ENCODE measurements at places on chromosomes 1 and 21.

DNA sequence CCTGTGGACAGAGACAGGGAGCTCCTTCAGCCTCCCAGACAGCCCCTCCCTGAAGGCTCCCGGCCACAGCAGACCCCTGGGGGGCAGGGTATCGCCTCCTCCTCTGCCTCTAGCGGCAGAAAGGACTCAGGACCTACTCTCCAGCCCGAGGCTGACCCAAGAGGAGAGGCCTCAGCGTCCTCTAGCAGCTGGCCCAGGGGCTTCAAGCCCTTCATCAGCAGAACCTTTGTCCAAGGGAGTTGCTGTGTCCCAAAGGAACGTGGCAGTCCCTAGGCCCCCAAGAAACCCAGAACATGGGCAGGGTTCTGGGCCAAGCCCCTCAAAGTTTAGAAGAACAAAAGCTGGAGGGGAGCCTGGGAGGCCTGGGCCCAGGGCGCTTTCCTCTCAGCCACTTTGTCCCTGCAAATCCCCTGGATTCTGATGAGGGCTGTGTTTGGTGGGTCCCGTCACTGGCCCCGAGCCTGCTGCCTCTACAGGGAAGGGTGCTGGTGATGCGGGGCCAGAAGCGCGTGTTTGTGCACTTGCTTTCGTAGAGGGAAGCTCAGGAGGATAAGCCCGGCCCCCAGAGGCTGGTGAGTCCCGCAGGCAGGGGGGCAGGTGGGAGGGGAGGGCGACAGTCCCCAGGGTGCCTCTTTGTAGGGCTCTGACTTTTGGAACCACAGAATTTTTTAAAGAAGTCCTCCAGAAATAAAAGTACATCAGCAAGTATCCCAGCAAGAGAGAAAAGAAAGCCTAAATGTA lies 13.3 kb downstream of the ITGB2 start:
- no peak for DNase-seq

GRCh38 chr1:168079761-168080160 lies 57.0 kb downstream of the GPR161 start:
- DNase-seq, result no peak

DNA sequence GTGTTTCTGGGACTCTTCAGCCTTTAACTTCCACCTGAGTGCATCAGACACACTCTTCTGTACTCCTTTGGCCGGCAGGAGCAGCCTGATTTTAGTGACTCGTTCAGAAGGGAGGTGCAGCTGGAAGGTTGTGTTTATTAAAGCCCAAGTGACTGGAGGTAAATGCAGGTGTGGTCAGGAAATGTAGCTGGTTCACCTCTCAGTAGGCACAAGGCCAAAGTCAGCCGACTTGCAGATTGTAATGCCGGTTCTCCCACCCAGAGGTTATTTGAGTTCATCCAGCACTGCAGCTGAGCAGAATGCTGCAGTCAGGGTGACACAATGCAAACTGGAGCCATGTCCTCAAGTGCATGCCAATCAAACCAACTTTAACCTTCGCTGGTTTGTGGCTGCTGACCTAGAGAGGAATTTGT lies 91.5 kb downstream of the SPATA46 start:
- no peak for DNase-seq

DNA sequence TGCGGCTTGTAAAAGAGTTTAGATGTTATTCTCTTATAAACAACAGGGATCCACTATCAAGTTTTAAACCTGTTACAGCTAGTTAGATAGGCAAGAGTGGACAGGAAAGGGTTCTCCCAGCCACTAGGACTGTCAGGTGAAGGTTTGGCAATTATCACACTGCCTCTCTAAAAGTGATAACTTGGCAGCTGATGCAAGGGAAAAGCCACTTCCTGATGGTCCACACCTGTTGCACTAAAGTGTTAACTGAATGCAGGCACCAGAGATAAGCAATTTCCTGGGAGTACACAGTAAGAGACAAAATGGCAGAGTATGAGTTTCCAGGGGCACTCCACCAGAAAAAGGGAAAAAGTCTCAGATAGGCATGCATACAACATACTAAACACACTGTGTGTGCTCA lies 99.4 kb downstream of the VAV3 start:
- no peak for DNase-seq

DNA sequence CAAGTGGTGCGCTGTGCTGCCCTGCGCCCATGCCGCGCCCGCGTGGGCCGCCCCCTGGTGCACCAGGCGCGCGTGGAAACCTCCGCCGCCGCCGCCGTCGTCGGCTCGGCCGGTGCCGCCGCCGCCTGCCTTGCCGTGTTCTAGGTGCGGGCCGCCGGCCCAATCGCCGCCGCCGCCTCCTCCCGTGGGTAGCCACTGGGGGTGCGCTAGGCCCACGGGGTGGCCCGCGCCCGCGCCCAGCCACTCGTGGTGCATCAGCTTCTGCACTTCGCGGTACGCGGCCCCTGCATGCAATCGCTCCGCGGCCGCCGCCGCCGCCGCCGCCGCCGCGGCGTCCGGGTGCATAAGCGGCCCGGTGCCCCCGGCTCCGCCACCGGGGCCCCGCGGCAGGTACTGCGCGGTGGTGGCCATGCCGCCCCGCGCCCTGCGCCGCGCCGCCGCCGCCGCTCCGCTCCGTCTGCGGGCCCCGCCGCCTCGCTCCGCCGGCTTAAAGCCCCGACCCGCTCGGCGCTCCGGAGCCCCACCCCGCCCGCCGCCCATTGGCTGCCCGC lies at the start of gene POU3F1:
Gene POU3F1, minus strand, starts transcription at position 461 of the 551 bp plus-strand sequence. Its CDS starts 50 bp downstream, at position 411.
- DNase-seq, result no peak

DNA sequence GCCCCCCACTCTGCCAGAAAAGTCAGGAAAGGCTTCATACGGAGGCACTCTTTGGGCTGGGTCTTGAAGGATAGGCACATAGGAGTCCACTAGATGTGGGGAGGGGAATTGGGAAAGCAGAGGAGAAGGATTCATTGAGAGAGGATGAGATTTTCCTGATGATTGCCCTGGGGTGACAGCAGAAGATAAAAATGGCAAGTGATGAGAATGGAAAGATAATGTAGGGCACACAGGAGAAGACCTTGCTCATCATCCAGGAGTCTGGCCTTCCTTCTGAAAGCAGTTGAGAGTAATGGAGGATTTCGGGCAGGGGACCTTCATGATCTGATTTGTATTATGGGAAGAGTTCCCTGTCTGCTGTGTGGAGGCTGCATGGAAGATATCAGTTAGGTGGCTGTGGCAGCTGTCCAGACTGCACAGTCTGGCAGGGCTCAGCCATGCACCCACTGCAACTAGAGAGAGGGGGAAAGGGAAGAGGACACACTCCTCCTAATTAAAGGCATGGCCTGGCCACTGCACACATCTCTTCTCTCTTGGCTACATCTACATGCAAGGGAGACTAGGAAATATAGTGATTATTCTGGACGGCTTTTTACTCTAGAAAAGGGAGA lies 9.6 kb upstream of the FABP3 start:
- no peak for DNase-seq

DNA sequence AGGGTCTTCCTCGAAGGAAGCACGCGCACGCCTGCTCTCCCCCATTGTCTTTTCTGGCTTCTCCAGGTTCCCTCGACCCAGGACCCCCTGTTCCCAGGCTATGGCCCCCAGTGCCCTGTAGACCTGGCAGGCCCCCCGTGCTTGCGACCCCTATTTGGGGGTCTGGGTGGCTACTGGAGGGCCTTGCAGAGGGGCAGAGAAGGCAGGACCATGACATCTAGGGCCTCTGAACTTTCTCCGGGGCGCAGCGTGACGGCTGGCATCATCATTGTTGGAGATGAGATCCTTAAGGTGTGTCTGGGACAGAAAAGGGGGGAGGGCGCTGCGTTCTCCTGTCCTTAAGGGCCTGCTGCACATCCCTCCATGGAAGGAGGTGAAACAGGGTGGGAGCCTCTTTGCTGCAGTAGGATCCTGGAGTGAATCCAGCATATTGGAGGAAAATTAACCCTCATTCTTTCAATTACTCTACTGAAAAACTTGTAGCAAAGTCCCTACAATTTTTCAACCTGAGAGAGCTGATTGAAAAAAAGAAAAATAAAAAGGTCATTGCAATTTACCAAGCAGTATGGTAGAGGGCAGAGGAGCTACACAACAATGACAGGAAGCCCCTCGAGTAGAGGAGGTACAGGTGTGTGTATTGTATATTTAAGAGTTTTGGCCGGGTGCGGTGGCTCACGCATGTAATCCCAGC lies 777 bp downstream of the FLAD1 start:
- DNase-seq, result no peak

- DNase-seq, result no peak
Observed at GRCh38 chr1:192263436-192263835, 53.4 kb upstream of the RGS21 start.

GRCh38 chr1:157969697-157970485 lies 23.6 kb upstream of the KIRREL1 start:
- peak; percentile 28 for DNase-seq

- DNase-seq, result no peak
Observed at GRCh38 chr1:38121231-38121680, 74.7 kb upstream of the POU3F1 start.

DNA sequence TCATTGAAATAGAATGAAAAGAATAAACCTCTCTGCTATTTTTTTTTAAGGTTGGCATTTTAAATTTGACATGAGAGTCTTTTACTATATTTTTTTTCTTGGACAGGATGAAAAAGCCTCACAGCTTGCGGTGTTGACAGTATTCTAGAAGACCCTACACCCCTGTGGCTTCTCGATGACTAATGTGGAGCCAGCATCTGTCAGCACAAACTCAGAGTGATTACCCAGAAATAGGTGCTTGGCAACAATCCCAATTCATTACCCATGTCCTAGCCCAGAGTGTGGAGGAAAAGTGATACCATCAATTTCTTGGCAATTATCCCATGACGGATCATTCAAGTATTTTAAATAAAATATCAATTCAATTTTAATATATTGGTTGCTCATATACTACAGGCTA lies 186.8 kb upstream of the MAP1LC3C start:
- peak; percentile 10 for DNase-seq

GRCh38 chr1:244197851-244198375 lies 146.8 kb downstream of the ZBTB18 start:
- DNase-seq, result no peak

DNA sequence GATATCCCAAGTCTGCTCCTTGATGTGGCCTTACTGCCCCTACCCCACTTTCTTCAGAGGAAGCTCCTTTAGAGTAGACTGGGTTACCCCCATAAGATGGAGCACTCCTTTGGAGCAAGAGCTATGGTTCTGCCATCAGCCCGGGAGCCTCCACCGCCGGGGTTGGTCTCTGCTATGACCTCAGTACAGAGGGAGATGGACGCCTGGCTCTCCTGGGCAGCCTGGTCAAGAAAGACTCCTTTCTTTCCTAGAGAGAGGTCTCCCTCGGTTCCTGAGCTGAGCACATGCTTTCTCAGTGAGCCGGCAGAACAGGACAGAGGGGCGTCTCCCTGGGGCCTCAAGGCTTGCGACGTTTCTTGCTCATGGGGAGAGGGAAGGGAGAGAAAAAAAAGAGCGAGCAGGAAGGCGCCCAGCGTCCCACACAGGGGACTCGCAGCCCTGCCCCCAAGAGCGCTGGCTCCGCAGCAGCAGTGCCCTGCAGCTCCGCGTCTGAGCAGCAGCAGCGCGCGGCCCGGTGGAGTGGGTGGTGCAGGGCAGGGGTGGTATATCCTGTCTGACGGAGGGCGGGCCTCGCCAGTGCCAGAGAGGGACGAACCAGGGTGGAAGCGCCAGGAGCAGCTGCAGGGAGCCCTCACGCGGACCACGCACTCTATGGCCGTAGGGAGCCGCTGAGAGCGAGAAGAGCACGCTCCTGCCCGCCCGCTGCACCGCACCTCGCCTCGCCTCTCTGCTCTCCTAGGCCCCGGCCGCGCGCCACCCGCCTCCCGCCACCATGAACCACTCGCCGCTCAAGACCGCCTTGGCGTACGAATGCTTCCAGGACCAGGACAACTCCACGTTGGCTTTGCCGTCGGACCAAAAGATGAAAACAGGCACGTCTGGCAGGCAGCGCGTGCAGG lies at the start of gene PKP1:
Gene PKP1, plus strand, starts transcription at position 576 of the 899 bp plus-strand sequence. Its CDS starts 197 bp downstream, at position 773.
- no peak for DNase-seq

DNA sequence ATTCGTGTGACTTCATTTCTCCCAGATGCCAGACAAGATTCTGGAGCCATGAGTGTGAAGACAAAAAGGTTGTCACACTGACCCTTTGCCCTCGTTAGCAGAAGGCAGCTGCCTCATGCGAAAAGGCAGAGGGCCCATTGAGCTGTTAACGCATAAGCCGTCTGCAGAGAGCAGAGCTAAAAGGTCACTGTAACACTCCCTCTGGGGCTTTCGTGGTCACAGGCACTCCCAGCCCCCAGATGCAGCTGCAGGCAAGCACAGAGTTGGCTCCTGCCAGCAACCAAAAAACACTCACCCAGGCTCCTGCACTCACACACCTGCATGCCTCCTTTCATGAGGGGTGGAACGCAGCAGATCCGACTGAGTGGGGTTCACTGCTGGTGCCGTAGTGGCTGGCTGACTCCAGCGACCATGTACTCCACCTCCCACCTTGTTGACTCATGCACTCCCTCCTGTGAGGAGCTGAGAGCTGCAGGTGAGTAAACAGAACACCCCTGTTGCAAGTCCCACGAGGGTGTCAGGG lies 287.5 kb downstream of the SMYD3 start:
- DNase-seq, result no peak

- DNase-seq, result no peak
Observed at GRCh38 chr1:34452451-34452850, 275.7 kb downstream of the C1orf94 start.

- DNase-seq, result no peak
Observed at GRCh38 chr1:167500283-167500860, 18.0 kb downstream of the CD247 start.
